Right forelimb (tissue), 1 donor: ENCODE measurements at places on chromosomes 5 and 9.

- DNase-seq: no peak
Measured at GRCh38 chr5:178078197-178079010, 34.9 kb upstream of the N4BP3 start.

DNA sequence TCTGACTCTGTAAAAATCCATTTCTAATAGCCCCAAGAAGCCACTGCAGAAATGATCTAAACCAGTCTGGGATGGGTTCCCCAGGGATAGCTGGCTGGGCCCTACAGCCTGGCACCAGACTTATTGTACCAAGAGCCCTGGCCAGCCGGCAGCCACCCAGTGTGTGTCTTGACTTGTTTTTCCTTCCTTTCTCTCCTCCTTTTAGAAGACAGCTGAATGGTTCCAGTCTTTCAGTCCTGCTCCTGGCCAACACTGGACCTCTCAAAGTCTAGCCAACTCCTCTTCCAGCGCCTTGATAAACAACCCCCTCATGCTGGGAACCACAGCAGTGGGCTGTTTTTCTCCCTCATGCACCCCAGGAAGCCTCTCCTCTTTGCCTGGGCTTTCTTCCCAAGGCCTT lies 34.1 kb downstream of the ATOX1 start:
- DNase-seq: no peak

DNA sequence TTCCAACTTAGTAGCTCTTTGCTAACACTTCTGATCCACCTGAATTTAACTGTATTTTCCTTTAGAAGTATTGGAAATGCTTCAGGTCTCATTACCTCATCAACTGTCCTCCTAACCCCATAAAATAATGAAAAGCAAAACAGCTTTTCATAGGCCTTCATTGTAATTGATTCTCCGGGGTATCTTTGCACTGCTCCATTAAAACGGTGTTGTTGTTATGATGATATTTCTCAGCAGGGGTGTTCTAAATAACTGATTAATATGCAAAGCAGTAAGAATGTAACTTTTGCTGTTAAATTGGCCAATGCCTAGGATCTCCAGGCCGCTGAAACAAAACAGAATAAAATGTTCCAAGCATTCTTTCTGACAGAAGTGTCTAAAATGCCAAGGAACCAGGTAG lies 1983.2 kb downstream of the EFNA5 start:
- DNase-seq: no peak

- DNase-seq: no peak
Measured at GRCh38 chr5:169874621-169875020, 105.7 kb downstream of the INSYN2B start.

GRCh38 chr9:86788456-86788855 lies 158.8 kb downstream of the GAS1 start:
- no peak for DNase-seq

DNA sequence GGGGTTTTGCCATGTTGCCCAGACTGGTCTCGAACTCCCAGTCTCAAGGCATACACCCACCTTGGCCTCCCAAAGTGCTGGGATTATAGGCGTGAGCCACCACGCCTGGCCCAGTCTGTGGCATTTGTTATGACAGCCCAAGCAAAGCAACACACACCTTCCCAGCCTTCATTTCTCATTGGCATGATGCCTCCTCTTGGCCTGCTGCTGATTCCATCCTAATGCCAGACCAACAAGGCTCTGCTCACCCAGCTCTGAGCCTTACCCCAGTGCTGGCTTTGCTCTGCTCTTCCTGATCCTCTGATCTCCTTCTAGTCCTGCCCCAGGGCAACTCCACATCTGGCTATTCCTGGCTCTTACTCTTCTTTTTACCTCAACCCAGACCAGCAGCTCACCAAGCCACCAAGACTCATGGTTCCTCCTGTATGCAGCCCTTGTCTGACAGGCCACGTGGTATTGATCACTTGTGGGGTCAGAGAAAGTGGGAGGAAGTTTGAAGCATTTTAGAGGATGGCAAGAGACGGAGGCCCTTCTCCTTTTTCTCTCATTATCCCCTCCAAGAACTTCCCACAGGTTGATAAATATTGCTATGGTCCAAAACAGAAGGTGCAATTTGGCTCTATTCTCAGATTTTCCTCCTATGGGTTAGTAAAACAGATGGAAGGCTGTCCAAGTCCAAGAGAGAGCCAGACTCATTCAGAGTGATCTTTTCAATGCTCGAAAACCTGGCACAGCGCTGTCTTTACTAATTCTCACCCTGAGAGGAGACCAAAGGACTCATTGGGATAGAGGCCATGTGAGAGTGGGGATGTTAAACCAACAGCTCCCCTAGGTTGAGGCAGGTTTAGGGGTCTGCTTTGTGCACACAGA lies 958 bp downstream of the CD180 start:
- no peak for DNase-seq

- DNase-seq: peak; percentile 54
Measured at GRCh38 chr9:19049917-19050636, 850 bp downstream of the RRAGA start.

GRCh38 chr9:34254966-34255825 lies 73.9 kb downstream of the KIF24 start:
- no peak for DNase-seq

GRCh38 chr5:149633476-149634350 lies 52.4 kb downstream of the ARHGEF37 start:
- DNase-seq: no peak

- no peak for DNase-seq
Measured at GRCh38 chr9:114238891-114239875, 83.7 kb upstream of the ORM1 start.

- no peak for DNase-seq
Measured at GRCh38 chr9:114719290-114719689, 37.3 kb upstream of the TEX48 start.

- DNase-seq: no peak
Measured at GRCh38 chr5:53170746-53171349, 61.3 kb upstream of the MOCS2 start.

- DNase-seq: no peak
Measured at GRCh38 chr9:12464910-12465512, 228.2 kb upstream of the TYRP1 start.

DNA sequence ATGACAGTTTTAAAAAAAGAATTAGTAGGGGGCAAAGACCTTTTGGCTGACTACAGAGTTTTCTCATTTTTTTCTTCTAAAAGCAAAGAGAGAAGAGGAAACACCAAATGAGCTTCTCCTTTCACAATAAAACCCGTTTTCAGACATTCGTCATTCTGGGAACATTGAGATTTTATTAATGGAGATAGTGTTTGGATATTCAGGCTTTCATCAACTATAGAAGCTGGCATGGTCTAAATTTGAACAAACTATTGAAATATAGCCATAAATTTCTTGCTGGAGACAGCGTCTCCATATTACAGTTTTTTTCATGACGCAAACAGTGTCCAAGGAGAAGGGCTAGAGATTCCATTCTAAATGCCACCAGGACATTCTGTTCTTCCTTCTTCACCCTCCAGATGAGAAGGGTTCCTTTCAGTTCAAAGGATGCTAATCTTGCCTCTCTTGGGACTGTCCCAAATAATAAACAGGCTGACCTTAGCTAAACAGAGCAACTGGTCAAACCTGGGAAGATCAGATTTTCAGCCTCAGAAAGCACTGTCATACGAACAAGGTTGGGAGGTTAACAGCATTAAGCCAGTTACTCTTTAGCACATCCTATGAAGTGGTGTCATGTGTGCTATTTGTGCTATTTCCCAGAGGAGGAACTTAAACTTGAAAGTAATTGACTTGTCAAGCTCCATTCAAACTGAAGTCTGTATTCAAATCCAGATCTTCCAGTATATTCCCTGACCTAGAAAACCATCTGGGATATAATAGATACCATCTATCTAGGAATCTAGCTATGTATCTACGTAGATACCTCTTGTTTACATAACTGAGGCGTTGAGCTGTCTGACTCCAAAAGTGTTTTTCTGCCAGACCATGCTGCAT lies 125.6 kb downstream of the LPAR1 start:
- DNase-seq: no peak

GRCh38 chr5:171984748-171985419 lies 21.6 kb downstream of the FBXW11 start:
- no peak for DNase-seq

GRCh38 chr9:89444274-89444673 lies 53.6 kb downstream of the SEMA4D start:
- DNase-seq: no peak

- no peak for DNase-seq
Measured at GRCh38 chr9:125674981-125675973, 31.7 kb downstream of the MAPKAP1 start.

GRCh38 chr5:51201024-51201423 lies 182.2 kb upstream of the ISL1 start:
- no peak for DNase-seq

DNA sequence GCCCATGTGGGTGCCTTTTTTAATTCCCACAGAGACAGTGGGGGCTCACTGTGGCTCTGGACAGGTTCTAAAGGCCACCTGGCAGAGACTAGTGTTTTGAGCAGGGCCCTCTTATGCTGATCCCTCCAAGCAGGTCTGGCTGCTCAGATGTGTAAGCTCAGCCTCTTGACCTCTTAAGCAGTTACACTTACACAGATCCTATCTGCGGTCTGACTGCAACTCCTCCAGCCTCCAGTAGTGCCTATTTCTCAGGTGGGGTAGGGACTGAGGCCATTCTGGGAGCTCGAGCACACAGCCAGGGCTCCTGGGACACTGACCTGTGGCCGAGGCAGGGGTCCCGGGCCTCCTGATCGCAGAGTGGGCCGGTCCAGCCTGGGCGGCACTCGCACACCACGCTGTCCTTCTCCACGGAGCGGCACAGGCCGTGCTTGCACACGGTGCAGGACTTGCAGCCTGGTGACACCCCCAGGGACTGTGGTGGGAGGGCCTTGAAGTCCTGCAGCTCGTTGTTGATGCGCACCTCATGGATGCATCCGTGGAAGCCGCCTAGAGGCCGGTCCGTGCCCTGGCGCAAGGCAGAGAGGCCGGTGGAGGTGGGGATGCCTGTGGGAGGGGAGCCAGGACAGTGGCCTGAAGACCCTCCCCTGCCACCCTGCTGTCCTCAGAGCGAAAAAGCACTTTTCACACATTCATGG lies 91.9 kb upstream of the PANK3 start:
- DNase-seq: no peak

GRCh38 chr9:93874242-93874641 lies 80.9 kb downstream of the BARX1 start:
- no peak for DNase-seq

DNA sequence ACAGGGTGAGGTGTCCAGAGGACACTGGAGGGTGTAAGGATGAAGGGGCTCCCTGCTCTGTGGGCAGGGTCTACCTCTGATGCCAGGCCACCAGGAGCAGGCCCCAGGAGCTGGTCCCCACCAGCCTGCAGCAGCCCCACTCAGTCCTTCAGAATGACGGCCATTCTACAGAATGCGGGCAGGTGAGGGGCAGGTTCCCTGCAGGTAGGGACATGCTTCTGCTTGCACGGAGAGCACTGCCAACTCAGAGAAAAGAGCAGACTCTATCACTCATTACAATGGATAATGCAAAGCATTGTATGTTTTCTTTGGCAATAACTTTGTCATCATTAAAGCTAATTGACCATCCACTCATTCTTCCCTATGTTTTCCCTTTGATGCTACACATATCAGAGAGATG lies 39.0 kb downstream of the DDX31 start:
- DNase-seq: no peak

GRCh38 chr5:77167695-77168121 lies 42.8 kb upstream of the PDE8B start:
- peak; percentile 54 for DNase-seq

GRCh38 chr5:98963019-98963418 lies 34.2 kb upstream of the CHD1 start:
- DNase-seq: no peak

DNA sequence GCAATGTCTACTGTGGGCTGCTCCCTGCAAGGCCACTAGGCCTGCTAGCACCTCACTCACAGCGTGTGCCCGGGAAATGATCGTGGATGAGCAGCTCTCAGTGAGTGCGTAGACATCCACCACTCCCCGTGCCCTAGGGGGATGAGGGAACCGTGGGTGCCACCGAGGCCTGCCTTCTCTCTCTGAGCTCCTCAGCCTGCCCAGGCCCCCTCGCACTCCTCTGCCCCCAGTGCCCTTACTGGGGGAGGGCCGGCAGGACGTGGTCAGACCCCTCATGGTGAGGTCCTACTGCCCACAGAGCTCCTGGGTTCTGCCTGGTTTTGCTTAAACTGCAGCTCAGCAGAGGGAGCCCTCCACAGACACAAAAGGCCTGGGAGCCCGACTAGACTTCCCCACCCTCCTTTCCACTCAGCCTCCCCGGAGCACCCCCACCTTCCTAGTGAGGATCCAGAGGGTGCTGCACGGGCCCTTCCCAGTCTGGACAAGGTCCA lies 220.0 kb downstream of the CACNA1B start:
- DNase-seq: peak; percentile 28

DNA sequence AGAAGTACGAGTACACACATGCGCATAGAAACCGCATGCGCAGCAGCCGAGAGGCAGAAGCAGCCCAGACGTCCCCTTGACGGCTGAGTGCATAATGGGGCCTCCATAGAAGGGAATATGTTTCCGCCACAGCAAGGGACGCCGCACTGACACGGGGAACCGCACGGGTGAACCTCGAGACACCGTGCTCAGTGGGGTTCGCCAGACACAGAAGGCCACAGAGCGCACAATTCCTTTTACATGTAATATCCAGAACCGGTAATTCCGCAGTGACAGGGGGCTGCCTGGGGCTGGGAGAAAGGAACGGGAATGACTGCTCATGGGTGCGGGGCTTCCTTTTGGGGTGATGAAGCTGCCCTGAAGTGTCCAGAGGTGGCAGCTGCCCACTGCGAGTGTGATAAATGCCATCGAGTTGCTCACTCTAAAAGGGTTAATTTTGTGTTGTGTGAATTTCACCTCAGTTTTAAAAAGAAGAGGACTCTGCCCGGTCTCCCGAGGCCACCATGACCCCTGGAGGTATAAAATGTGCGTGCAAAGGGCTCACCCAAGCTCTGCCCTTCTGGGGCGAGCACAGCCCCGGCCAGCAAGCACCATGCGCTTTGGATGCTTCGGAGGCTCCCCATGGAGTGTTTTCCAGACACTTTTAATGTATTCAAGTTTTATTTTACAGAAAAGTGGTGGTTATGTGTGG lies 29.7 kb downstream of the MRPL36 start:
- no peak for DNase-seq
